ENCODE measurements at places on chromosomes 5 and 9. TPM values are rescaled to one million over a fixed set of nuclear protein-coding genes. Genes with fewer than 3 reads are reported as not detected.

The PCDHGB3 gene
- total RNA-seq: 9.7 TPM

The GNAQ gene
- 97.5 TPM for total RNA-seq

The IL5 gene
- total RNA-seq: not detected

The DBH gene
- total RNA-seq: 0.13 TPM

The SOWAHA gene
- total RNA-seq: 2.5 TPM

The SHROOM1 gene
- 33.3 TPM for total RNA-seq

The FOXD4L3 gene
- total RNA-seq: not detected

The GLRA1 gene
- not detected for total RNA-seq

The SPAAR gene
- total RNA-seq: 5.8 TPM

The WNT8A gene
- total RNA-seq: not detected

The IL3 gene
- not detected for total RNA-seq

The OR1Q1 gene
- not detected for total RNA-seq

The CDH9 gene
- not detected for total RNA-seq

The SLC44A1 gene
- total RNA-seq: 82.2 TPM

The ZNF608 gene
- 32.9 TPM for total RNA-seq

The FABP6 gene
- total RNA-seq: not detected

The PDE6A gene
- total RNA-seq: not detected

The LCN10 gene
- total RNA-seq: 5.5 TPM

The SPOCK1 gene
- 52.4 TPM for total RNA-seq

The BHMT gene
- 3.2 TPM for total RNA-seq

The DNM1 gene
- 52.7 TPM for total RNA-seq

The HRCT1 gene
- total RNA-seq: 4.5 TPM

The ARHGEF28 gene
- total RNA-seq: 51.8 TPM

The PRRX2 gene
- total RNA-seq: 13.2 TPM

The GHR gene
- 31.0 TPM for total RNA-seq

The RRAGA gene
- 85.2 TPM for total RNA-seq

The CD74 gene
- total RNA-seq: 989 TPM

The C9orf43 gene
- total RNA-seq: 0.45 TPM

The C5orf52 gene
- total RNA-seq: not detected

The SLC6A19 gene
- 0.09 TPM for total RNA-seq

The MEIKIN gene
- not detected for total RNA-seq

The MOB3B gene
- 14.9 TPM for total RNA-seq

The LAMC3 gene
- 0.36 TPM for total RNA-seq
